CD4-positive, alpha-beta T cell treated with Interleukin-1 beta for 1 hour (primary cell): ENCODE measurements at places on chromosomes 16 and 17.

GRCh38 chr17:38900978-38901656 lies 24.3 kb upstream of the LASP1NB start:
- DNase-seq, result peak; percentile 56

DNA sequence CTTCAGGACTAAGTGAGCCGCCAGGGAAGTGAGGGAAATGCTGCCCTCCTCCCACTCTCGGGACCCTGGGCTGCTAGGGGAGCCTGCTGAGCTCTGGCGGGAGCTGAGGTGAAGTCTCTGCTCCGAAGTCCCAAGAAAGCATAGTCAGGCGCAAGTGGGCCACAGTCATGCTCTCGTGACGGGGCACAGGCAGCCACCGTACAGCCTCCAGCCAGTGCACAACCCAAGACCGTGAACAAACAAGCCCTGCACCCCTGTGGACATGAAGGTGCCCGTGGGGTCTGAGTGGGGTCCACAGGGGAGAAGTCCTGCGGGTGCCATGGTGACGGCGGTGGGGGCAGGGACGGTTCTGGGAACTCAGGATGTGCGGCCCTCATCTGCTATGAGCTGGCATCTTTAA lies 24.7 kb downstream of the ZNF276 start:
- no peak for DNase-seq

GRCh38 chr16:23570992-23571632 lies 13.6 kb downstream of the UBFD1 start:
- no peak for DNase-seq

GRCh38 chr17:76461765-76462555 lies 5.4 kb upstream of the AANAT start:
- no peak for DNase-seq

- peak; percentile 80 for DNase-seq
Observed at GRCh38 chr16:66521951-66522771, 27.8 kb downstream of the TK2 start.

GRCh38 chr17:67477687-67478086 lies 100.6 kb downstream of the PITPNC1 start:
- peak; percentile 43 for DNase-seq
